ENCODE measurements at places on chromosomes 7 and 10.

DNA sequence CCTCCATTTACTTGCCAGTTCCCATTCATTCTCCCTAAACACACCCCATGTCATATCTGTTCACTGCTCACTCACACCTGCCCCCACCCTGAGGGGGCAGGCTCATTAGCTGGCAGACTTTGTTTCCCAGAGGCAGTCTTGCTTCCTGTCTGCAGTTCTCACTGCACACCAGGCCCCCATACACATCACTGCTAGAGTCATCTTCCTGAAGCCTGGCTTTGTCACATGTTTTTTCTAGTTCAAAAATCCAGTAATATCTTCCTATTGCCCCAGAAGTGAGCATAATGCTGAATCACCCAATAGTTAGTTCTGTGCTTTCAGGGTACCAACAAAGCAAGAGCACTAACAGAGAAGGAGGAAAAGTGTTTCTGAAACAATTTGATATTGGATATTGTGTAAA is 1.9 kb downstream of the LRRC72 start:
- DNase-seq: no peak

DNA sequence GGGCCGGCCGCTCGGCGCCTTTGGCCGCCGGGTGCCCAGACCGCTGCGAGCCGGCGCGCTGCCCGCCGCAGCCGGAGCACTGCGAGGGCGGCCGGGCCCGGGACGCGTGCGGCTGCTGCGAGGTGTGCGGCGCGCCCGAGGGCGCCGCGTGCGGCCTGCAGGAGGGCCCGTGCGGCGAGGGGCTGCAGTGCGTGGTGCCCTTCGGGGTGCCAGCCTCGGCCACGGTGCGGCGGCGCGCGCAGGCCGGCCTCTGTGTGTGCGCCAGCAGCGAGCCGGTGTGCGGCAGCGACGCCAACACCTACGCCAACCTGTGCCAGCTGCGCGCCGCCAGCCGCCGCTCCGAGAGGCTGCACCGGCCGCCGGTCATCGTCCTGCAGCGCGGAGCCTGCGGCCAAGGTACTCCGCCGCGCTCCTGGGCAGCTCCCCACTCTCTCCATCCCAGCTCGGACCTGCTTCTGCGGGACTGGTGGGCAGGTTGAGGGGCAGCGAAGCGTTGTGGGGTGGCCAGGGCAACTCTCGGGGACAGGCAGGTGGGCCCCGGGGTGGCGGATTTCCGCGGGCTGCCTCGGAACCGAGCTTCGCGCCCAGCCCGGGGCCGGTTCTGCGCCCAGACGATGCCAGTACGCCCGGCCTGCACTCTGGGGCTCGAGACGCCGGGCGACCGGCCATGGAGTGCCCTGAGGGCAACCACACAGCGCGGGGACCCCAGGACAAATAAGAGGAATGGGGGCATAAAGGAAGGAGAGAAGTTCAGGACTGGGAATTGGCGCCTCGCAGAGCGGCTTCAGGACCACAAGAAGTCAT is 578 bp downstream of the HTRA1 start:
- no peak for DNase-seq

- DNase-seq: no peak
Observed at GRCh38 chr10:125802131-125802530, 20.9 kb downstream of the UROS start.

GRCh38 chr10:13018171-13018570 is 16.7 kb upstream of the CCDC3 start:
- no peak for DNase-seq

- DNase-seq: no peak
Observed at GRCh38 chr7:150862356-150862755, 10.0 kb downstream of the AOC1 start.

- DNase-seq: no peak
Observed at GRCh38 chr7:118657391-118658005, 433.0 kb downstream of the ANKRD7 start.

DNA sequence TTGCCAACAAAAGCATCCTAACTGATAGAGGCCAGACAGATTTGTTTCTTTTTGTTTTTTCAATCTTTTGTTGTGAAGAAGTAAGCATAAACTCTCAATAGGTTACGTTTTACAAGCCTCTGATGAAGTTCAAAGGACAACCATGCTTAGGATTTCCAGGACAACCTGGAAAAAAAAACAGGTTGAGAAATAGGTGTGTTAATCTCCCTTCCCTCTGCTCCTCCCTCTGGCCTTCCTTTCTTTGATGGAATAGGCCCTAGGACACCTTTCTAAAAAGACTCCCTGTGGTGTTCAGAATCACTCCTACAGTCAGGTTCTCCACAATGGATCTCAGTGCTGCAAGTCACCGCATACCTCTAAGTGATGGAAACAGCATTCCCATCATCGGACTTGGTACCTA is at the start of gene AKR1D1:
Gene AKR1D1 (plus strand): TSS at position 264 of the 400 bp plus-strand sequence. CDS start 60 bp downstream, at position 324.
- DNase-seq: no peak

DNA sequence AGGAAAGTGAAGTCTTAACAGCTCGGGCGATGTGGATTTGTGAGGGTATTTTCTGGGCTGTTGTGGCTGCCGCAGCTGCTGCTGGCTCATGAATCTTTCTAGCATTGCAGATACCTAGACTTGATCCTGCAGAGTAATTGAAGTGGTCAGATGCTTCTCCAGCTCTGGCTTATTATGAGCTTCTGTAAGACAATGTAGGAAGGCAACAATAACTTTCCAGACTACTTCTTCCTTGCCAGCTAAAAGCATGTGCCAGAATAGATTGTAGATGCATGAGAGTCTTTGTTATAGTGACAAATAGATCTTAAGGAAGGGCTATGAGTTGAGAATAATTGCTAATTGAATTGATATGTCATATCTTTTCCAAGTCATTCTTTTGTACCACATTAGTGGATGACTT is 461.4 kb upstream of the POT1 start:
- no peak for DNase-seq

DNA sequence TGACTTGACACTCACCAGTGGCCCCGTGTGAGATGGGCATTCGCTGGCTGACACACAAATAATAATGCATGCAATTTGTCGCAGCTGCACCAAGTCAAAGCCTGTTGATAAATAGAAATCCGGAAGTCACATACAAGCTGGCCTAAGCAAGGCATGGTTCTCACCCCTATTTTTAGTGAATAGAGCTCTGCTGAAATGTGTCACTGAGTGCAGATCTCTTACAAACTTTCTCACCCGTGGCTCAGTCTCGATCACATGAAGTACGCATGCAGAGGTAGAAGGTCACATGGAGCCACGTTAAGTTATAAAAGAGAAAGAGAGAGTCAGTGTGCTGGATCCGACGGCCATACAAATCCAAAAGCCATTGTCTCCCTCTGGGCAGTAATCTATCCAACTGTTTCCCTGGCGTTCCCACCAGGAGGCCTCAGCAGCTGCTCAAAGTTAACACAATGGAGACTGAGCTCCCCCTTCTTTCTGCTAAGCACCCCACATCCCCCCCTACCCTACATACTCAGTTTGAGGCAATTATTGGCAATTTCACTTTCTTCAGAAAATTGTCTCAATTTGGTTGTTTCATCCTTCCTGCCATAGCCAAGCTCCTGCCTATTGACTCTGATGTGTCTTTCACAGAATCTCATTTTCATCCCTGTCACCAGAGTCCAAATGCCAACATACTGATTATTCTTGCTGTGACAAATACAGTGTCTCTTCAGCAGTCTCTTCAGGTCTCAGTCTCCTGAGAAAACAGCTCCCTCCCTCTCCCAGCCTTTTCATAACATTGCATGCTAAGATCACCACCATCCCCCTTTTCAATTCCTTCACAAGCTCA is 473.3 kb upstream of the NRP1 start:
- no peak for DNase-seq

DNA sequence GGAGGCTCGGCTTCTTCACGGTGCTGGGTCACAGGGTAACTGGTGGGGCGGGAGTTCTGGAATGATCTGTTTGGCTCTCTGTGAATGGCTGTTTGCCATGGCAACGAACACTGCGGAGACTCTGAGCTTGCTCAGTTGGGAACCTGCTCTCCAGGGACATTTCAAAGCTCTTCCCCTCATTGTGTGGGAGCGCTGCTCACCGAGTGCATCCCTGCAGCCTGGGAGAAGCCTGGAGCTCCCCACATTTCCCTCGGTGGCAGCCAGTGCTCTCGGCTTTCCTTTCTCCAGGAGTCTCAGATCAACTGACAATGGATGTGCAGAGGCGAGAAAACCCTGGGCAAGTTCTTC is 57.6 kb upstream of the CACUL1 start:
- DNase-seq: no peak

GRCh38 chr10:80356989-80357850 is 639 bp downstream of the DYDC2 start:
- no peak for DNase-seq

All from stimulated activated naive CD4-positive, alpha-beta T cell treated with Interleukin-2 at 50 U/mL for 16 hours (primary cell).